ENCODE measurements at places on chromosomes 3 and 15.

DNA sequence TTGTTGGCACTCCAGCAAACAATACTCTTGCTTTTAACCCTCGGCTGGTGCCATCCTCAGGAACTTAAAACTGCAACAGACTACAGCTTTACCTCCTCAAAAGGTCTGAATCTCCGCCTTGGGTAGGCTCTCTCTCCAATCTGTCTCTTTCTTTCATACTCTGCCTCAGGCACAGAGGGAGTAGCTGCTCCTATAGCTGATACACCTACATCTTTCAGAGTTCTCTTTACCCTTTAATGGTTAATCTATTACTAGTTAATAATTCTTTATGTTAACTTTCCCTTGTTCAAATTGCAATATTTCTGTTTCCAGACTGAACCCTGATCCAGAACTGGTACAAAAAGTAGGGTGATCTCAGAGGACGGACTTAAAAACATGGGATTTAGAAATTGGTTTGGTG lies 66.2 kb downstream of the MAP4 start:
- no peak for DNase-seq

DNA sequence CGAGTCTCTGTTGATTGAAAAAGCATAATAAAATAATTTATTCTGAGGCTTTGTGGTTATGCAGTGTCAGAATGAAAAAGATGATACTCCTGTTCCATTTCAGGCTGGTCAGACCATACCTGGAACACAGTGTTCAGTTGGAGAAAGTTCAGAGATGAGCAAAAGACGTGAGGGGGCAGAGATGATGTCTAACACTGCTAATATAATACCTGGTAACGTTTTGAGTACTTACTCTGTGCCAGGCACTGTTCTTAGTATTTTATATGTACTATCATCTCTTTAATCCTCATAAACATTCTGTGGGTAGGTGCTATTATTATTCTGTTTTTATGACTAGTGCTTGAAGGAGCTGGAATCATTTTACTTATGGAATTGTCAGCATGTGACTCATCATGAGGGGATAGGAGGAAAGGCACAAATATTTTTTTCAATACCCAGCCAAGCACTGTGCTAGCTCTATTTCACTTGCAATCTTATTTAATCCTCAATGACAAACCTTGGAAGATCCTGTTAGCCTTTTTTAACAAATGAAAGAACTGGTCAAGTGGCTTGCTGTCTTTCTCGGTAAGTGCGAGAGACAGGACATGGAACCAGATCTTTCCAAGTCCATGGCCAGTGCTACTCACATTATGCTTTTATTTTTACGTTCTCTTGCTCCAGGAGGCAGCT lies 31.8 kb downstream of the IQGAP1 start:
- DNase-seq = no peak

GRCh38 chr3:134928392-134928791 lies 133.3 kb downstream of the EPHB1 start:
- no peak for DNase-seq

DNA sequence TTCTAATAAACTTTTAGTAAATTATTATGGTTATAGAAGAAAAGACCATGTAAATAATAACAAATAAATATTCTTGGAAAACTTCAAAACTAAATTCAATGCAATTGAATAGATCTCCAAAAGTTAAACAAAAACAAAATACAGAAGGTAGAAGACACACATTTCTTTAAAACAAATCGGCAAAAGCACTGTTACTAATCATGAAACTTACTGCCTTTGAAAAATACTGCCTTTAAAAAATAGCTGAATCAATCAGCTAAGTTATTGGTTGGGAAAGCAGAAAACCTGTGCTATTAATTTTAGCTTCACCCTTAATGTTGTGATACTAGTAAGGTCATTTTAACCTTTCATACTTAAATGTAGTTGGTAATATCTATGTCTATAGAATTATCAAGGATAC lies 3.0 kb downstream of the GPR15 start:
- no peak for DNase-seq

- DNase-seq = no peak
Measured at GRCh38 chr15:66937588-66937987, 127.8 kb upstream of the SMAD3 start.

DNA sequence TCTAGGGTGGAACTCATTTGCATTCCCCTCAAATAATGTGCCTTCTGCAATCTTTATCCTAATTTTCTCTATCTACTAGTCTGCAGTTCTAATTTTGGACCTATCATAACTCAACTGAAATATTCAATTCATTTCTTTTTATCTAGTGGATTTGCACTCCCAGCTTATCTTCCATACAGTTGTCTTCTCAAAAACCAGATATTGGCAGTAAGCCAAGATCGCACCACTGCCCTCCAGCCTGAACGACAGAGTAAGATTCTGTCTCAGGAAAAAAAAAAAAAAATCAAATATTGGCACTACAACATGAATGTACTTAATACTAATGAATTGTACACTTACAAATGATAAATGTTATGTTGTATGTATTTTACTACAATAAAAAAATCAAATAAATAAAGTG lies 18.0 kb upstream of the CHMP2B start:
- no peak for DNase-seq

- no peak for DNase-seq
Measured at GRCh38 chr3:72646263-72646662, 202.0 kb downstream of the SHQ1 start.

GRCh38 chr3:152269831-152270734 lies 1.4 kb downstream of the MBNL1 start:
- DNase-seq = no peak

GRCh38 chr3:48187579-48188265 lies 495 bp downstream of the CDC25A start:
- DNase-seq = peak; percentile 42

- no peak for DNase-seq
Measured at GRCh38 chr3:138213398-138214085, 26.4 kb downstream of the ARMC8 start.

- DNase-seq = no peak
Measured at GRCh38 chr3:150149651-150150051, 179.0 kb upstream of the PFN2 start.

DNA sequence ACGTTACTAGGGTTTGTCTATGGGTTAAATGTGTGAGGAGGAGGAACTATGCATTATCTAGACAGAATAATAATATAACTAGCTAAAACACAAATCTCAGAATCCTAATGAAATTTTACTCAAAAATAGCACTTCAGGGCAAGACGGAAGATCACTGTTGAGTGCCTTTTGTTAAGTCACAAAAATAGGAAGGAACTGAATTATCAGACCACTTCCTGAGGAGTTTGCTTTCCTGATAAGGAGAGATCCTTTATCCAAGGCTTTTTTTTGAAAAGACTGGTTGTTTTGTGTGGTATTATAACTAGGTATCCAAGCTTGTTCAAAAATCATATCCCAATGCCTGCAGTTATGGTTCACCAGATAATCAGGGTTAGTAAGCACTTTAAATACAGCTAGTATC lies 34.6 kb downstream of the NR2E3 start:
- DNase-seq = no peak

DNA sequence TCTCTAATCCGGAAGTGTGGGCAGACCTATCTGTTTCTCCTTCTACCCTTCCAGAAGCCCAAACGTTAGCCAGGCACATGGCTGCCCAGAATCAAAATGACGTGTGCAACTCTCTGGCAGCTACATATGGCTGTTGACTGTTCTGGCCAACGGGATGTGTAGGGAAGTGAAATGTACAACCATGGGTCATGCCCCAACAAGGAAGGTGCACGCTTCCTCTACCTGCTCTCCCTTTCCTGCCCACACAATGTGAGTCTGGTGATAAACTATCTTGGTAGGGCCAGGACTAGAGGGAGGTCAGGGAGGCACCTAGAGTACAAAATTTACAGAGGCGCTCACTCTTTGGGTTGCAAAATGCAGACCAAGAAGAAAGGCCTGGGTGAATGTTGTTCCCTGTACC lies 495.9 kb upstream of the PROK2 start:
- no peak for DNase-seq

DNA sequence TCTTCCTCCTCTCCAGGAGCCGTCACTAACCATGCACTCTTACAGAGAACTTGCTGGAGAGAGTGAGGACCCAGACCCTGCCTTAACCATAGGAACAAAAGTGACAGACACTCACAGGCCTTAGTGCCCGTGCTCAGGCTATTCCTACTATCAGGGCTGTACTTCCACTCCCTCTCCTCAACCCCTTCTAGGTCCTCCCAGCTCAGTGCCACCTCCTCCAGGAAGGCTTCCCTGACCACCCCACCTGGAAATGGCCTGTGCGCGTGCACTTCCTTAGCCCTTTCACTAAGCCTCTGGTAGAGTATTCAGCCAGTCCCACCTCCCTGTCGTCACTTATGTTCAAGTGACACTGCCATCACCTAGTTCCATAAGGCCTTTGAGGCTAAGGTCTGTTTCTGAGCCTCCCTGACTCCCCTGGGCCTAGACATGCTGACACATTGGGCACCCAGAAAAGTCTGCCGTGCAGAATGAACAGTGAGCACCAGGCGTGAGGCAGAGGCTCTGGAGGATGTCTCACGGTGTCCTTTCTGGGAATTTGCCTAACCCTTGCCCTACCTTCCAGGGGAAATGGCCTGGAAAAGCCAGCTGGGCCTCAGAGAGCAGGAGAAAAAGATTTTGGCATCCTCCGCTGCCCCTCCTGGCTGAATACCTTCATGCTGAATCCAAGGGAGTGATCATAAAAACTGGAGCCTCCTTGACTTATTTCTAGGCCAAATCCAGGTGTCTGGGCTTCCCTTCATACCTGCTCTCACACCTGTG lies 108.6 kb upstream of the SMAD3 start:
- DNase-seq = no peak

DNA sequence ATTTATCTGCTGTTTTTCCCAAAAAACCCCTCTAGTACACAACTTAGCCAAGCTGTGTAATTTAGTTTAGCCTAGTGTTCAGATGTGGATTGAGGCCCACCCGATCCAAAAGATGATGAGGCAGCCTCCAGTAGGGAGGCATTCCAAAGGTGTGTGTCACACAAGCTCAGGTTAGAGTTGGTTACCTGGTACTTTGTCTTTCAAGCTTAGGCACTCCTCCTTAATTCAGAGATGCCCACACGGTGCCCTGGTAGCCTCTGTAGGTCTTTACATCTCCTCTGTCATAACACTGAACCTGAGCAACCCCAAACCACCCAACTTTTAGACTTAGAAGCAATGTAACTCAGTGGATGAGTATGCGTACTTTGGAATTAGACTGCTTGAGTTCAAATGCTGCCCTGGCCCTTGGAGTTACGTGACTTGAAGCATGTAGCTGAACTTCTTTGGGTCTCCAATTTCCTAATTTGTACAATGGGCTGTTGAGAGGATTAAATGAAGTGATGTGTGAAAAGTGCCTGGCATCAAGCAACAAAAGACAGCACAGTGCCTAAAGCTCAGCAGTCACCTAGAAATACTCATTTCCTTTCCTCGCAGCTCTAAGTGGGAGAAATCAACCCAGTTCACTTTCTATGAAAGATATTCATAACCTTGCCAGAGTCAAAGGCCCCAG lies 284.6 kb upstream of the RARB start:
- no peak for DNase-seq

DNA sequence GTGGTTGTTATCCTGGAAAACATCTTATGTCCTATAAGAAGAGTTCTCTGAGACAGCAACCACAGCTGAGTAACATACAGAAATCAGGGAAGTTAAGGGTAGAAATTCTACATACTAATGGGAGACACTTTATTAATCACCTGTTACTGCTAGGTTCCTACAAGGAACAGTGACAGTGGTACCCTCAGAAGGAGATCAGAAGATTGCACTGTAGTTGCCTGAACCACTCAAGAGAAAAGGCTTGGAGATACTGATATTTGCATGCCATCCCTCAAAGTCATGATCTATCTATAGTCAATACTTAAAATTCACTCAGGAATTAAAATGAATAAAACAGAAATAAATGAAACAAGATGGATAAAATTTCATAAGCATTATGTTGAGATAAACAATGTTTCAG lies 136.0 kb downstream of the LMLN start:
- DNase-seq = no peak

DNA sequence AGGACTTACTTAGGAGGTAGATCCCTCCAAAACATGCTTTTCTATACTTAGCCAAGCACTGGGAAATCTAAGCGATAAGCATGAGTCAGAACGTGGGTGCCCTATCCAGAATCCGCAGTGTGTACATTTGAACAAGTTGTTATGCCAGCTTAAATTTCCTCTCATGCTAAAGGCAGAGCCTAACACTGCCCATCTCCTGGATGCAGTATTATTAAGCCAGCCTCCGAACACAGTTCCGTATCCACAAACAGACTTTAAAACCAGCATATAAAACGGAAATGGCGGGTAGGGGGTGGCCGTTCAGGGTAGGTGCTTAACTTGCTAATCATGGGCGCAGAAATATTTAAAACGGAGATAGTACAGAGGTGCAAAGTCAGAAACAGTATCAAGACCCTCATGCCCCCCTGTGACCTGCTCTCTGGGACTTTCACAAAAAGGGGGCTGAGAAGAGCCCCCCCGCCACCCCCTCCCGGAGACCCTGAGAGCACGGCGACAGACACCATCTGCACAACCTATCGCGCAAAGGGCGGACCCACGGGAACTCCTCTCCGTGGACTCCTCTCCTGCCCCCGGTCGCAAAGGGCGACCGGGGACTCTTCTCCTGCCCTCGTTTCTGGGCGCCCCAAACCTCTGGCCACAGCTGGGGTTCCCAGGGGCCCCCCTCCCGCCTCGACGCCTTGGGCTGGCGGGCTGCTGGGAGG lies 889 bp upstream of the LRRIQ4 start:
- DNase-seq = peak; percentile 19

- no peak for DNase-seq
Measured at GRCh38 chr3:56125358-56126005, 342.8 kb downstream of the ERC2 start.

DNA sequence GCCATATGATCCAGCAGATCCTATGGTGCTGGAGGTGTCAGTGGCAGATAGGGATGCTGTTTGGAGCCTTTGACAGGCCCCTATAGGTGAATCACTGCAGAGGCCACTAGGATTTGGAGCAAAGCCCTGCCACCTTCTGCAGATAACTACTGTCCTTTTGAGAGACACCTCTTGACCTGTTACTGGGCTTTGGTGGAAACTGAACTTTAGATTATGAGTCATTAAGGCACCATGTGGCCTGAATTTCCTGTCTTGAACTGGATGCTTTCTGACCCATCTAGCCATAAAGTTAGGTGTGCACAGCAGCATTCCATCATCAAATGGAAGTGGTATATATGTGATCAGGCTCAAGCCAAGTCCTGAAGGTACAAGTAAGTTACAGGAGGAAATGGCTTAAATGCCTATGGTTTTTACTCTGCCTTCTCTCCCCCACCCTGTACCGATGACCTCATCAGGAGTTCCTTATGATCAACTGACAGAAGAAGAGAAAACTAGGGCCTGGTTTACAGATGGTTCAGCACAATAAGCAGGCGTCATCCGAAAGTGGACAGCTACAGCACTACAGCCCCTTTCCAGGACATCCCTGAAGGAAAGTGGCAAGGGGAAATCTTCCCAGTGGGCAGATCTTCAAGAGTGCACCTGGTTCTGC lies 565.6 kb upstream of the AGTR1 start:
- DNase-seq = no peak

DNA sequence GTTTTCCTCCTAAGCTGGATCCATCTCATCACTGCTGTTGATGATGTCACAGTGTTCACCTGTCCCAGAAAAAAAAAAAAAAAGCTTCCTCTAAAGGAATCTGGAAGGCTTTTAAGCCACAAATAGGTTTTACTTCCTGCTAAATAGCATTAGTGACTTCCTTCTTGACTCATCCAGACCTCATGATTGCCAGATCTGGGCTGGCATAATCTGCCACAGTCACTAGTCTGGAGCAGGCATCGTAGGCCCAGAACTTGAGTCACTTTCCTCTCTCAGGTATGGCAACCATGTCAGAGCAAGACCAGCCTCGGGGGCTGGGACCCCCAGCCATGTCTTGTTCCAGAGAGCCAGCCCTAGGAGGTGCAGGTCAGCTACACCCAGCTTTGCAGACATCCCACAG lies 266.5 kb upstream of the CADM2 start:
- DNase-seq = no peak

- no peak for DNase-seq
Measured at GRCh38 chr3:147359177-147360050, 46.9 kb downstream of the ZIC4 start.

Measured in activated B cell treated with CpG ODN at 0.5 μM for 24 hours (primary cell).